ENCODE measurements at places on chromosomes 5 and 9.
A peak's percentile ranks its signal among the peaks of the same experiment; 100 is the strongest.

- DNase-seq = no peak
These were observed 69.7 kb downstream of the PIK3R1 start for GRCh38 chr5:68285075-68285840.

DNA sequence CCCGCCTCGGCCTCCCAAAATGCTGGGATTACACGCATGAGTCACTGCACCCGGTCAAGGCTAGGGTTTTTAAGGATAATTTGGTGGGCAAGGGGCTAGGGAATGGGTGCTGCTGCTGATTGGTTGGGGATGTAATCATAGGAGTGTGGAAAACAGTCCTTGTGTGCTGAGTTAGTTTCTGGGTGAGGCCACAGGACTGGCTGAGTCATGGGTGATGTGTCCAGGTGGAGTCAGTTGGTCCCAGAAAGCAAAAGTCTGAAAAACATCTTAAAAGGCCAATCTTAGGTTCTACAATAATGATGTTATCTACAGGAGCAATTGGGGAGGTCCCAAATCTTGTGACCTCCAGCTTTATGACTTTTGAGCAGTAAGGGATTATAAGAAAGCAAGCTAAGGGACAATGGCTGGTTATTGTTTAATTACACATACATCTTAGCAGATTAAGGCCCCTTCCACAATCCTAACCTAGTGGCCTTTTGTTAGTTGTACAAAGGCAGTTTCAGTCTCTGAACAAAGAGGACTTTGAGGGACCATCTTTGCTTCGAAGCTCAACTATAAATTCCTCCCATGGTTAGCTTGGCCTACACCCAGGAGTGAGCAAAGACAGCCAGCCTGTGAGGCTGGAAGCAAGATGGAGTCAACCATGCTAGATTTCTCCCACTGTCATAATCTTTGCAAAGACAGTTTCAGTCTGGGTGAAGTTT is 5.5 kb upstream of the AOPEP start:
- no peak for DNase-seq

DNA sequence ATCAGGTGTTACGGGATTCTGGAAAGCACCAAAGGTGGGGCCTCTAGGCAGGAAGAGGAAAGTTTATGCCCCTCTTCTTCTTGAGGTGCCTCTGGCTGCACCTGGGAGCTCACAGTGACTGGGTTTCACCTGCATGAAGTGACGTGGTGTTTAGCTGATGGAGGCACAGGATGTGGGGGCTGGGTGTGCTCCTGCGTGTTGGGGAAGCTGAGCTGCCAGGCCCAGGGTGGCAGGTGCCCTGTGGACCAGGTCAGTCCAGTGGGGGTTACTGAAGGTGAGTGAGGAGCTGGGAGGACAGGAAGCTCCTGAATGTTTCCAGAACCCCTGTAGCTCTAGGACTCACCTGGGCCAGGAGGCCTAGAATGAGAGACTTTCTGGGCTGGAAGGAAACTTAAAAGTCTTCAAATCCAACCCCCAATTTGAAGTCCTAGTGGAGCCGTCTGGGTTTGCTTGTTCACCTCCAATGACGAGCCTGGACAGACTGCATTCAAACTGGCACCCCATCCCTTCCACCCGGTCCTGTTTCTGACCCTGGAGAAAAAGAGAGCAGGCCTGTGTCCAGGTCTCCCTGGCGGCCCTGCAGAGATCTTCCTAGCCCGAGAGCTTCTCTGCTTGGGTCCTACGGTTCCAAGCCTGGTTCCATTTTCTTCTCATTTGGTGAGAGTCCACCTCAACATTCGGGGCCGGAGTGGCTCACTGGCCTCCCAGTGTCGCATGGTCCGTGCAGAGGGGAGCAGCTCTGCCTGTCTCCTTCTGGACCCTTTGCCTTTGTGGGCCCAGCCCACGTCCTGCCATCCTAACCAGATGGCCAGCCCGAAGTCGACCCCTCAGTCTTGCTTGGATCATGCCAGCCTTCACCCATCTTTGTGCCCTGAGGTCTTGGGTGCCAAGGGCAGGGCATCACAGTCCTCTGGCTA is 22.3 kb downstream of the TRAF1 start:
- DNase-seq = no peak

DNA sequence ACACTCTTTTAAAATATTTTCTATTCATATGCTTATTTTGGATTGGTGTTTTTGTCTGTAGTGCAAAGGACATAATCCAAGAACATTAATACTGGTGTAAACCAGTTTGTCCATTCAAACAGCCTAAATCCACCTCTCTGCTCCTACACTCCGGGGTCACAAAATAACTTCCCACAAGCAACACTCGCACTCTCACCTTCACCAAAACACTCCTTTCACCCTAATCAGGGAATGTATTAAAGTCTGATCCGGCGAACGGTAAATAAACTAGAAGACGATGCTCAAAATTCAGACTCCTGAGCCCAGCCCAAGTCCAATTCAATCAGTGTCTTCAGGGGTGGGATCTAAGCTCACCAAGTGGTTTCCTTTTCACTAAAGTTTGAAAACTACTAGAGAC is 649 bp downstream of the AP3B1 start:
- no peak for DNase-seq

DNA sequence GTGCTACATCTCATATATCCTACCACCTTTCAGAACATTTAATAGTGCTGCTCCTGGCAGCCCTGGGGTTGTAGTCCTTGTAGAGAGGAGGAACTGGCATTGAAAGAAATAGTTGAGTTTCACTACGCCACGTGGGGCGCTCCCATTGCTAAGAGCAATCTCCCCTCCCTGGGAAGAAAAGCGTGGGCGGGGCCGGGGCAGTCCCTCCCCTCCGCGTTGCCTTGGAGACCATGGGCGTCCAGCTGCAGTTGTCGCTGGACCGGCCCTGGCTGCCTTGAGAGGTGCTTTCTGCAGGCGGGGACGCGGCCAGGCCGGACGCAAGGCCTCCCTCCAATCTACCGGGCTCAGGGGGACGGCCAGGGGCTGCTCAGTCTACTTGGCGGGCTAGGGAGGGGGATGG is 368 bp upstream of the CCDC180 start:
- no peak for DNase-seq

GRCh38 chr5:96391921-96392320 is 41.1 kb downstream of the PCSK1 start:
- no peak for DNase-seq

DNA sequence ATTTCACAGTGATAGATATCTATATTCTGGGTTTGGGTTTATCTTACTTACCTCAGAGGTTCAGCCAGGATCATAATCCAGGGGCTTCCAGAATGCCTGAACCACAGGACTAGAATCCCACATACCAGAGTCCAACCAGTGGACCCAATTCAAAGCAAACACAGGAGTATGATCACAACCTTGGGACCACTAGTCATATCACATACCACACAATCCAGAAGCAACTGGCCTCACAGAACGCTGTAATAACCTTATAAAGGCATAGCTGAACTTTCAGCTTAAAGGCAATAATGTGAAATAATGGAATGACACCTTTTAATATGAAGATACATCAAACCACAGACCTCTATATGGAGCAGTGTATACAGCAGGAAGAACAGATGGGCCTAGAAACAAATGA is 25.3 kb downstream of the RAPGEF6 start:
- no peak for DNase-seq

GRCh38 chr5:154770111-154770510 is 14.9 kb downstream of the LARP1 start:
- no peak for DNase-seq

- DNase-seq = no peak
These were observed 20.5 kb upstream of the VPS13A start for GRCh38 chr9:77156646-77157371.

GRCh38 chr5:54362434-54362833 is 52.1 kb upstream of the ARL15 start:
- DNase-seq = no peak

- DNase-seq = no peak
These were observed 157.1 kb upstream of the CDH6 start for GRCh38 chr5:31036411-31036810.

- DNase-seq = no peak
These were observed 441.4 kb downstream of the SH3GL2 start for GRCh38 chr9:18020121-18020745.

- no peak for DNase-seq
These were observed 69.6 kb downstream of the UGCG start for GRCh38 chr9:111966124-111966723.

DNA sequence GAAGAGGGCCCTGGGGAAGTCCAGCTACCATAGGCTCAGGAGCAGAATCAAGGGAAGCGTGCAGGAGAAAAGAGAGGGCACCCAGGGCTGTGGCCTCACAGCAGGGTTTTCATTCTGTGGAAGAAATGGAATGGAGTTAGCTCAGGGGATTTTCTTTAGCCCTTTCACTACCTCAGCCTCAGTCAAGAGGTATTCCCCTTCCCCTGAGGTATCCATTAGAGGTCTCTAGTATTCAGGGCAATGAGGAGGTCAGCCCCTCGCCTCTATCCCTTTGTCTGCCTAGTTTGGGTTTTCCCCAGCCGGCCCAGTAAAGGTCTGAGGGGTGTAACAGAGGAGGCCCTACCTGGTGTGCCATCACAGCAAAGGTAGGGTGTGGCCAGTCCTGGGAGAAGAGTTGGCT is 21.5 kb downstream of the GFRA3 start:
- DNase-seq = no peak

GRCh38 chr9:136669791-136670464 is 7.2 kb downstream of the EGFL7 start:
- no peak for DNase-seq

GRCh38 chr9:76585487-76586389 is 126.8 kb downstream of the GCNT1 start:
- no peak for DNase-seq

DNA sequence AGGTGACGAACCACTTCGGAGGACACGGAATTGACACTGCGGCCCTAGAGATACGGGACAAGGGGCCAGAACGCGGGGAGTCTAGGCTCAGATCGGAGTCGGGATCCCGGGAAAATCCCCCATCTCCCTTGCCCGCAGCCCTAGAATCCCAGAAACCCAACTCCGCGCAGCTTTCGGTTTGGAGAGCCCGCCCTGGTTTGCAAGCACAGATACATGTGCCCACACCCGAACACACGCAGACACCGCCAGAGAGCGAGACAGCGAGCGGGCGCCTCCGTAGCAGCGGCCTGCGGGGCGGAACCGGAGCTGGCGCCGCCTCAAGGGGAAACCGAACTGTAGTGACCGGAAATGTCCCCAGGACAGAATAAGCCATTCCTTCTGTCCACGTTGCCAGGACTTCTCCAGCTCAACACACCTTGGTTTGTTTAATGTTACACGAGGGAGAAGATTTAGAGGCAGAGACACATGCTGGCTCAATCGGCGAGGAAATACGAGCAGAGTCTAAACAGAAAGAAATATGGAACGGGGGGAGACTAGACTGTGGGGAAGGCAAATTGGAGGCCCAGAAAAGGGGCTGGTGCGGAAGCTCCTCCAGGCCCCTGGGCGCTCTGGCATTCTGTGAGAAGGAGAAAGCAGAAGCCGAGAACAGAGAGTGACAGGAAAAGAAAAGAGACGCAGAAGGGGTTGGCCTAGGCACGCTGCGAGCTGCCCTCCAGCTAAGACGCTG is 2.9 kb upstream of the PAX5 start:
- DNase-seq = no peak

GRCh38 chr5:103475629-103476240 is 86.9 kb downstream of the NUDT12 start:
- no peak for DNase-seq

DNA sequence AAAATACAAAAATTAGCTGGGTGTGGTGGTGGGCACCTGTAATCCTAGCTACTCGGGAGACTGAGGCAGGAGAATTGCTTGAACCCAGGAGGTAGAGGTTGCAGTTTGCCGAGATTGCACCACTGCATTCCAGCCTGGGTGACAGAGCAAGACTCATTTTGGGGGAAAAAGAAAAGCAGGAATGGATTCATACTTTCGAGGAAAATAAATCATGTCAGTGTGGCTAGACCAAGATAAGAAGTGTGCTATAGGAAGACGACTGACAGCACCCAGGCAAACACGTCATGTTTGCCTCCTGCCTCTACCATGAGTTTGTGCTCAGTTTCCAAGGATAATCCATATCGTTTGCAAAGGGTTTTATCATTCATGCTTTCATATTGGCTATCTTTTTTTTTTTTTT is 19.3 kb upstream of the ATOSB start:
- DNase-seq = no peak

GRCh38 chr9:91376239-91376638 is 14.5 kb upstream of the AUH start:
- DNase-seq = no peak

GRCh38 chr9:545480-545879 is 296.0 kb upstream of the DMRT1 start:
- peak; percentile 90 for DNase-seq

DNA sequence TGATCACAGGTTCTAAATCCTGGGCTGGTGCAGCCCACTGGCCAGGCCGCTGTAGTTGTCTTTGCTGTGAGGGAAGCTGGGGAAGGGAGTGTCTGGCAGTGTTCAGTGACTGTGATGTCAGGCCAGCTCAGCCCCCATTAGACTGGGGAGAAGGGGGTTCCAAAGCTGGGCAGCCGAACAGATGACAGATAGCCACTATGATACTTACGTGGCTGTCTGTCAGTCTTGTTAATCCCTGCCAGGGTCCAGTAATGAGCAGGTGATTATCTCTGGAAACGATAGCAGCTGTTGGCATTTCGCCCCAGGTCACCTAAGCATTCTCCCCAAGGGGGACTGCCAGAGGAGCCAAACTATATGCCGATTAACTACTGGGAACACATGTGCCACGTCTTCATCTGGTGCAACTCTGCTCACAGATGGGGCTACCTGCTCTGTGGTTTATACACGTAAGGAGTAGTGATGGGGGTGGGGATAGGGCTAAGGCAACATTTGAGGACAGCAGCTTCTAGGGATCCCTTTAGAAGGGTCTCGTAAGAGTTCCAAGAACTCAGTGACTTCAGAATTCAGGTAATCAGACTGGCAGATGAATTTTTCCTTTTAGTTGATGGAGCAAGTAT is 396.3 kb downstream of the KDM4C start:
- no peak for DNase-seq

DNA sequence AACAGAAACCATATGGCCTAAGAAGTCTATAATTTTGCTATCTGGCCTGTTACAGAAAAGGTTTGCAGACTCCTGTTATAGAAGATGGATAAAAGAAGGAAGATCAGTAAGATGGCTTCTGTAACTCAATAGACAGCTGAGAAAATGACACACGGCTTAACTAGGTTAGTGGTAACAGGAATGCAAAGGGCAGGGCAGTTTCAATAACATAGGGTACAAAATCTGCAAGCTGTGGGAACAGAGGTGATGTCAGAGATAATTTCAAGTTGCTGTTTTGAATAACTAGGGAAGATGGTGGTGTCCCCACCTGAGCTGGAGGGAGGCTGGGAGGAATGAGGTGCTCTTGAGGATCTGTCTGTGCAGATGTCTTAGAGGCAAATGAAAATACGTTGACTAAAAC is 106.5 kb downstream of the GLIS3 start:
- DNase-seq = no peak

DNA sequence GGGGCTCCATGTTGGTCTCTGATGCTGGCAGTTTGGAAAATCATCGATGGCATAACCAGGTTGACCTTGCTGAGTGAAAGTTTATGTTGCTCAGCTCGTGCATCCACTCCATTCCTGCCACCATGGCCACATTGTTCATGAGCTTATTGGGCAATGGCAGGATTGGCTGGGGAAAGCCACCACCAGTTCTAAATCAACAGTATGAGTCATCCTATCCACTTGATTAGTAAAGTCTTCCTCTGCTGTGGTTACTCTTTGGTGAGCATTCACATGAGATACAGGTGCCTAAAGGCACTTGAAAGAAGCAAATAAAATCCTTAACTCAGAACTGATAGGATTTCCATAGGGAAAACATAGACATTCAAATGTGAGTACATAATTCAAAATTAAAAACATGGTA is 131.8 kb upstream of the FBN2 start:
- DNase-seq = no peak

GRCh38 chr5:32589942-32590869 is 4.8 kb downstream of the SUB1 start:
- DNase-seq = no peak
